Hypothalamus (tissue), 51 donors: ENCODE measurements at places on chromosomes 4 and X.

- no peak for DNase-seq
Measured at GRCh38 chrX:84168574-84168973, 19.4 kb downstream of the RPS6KA6 start.

DNA sequence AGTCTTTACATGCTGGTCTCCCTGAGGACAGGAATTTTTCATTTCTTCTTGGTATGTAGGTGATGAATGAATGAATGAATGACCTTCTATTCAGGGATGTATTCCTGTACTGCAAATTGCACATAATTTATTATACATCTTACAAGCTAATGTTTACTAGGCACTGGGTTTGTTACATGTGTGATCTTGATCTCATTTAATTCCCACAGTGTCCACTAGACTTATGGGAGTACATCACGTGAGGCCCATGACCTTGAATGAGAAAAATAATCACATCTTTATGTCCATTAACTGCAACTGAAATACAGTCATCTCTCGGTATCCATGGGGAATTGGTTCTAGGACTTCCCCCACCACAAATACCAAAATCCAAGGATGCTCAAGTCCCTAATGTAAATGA is 150.3 kb downstream of the TMEM164 start:
- no peak for DNase-seq

- no peak for DNase-seq
Measured at GRCh38 chrX:13357925-13358324, 38.1 kb upstream of the ATXN3L start.

- no peak for DNase-seq
Measured at GRCh38 chr4:573122-573892, 2.8 kb downstream of the TMEM271 start.

DNA sequence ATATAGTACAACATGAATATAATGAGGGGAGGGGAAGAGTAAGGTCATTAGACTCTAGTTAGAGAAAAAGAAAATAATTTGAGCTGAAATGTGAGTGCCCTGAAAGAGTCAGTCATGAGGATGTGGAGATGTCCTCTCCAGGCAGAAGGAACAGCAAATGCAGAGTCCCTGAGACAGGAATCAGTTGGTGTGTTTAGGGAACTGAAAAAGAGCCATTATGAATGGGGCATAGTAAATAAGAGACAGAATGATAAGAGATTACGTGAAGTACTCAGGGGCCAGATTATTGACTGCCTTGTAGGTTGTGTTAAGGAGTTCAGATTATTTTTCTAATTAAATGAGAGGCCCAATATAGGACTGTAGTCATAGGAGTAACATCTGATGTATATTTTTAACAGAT is 147.0 kb downstream of the PDLIM5 start:
- no peak for DNase-seq
